ENCODE measurements at places on chromosomes 2 and 18. TPM values are rescaled to one million over a fixed set of nuclear protein-coding genes. Genes with fewer than 3 reads are reported as not detected.
A peak's percentile ranks its signal among the peaks of the same experiment; 100 is the strongest.

SH3BP4 gene
- 127 TPM for total RNA-seq

DNA sequence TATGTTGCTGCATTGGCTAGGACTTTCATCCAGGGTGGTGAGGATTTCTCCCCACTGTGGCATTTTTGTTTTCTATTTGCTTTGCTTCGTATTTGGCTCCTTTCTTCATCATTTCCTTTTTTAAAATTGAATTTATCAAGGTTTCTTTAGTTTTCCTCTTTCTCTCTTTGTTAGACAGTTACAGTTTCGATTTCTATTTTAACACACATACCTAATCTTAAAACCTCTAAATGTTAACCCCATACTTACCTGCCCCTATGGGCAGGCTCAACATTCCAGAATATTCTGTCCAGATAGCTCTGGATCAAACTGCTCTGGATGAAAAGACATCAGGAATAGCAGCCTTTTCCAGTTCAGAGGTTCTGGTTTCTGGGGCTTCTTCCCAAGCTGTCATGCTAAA, 49.2 kb downstream of the DIPK1C start:
- no peak overlapping the region for H3K27ac ChIP-seq
- no peak for DNase-seq
- H3K4me1 ChIP-seq: no peaks in the 10 kb centered on the region

DNA sequence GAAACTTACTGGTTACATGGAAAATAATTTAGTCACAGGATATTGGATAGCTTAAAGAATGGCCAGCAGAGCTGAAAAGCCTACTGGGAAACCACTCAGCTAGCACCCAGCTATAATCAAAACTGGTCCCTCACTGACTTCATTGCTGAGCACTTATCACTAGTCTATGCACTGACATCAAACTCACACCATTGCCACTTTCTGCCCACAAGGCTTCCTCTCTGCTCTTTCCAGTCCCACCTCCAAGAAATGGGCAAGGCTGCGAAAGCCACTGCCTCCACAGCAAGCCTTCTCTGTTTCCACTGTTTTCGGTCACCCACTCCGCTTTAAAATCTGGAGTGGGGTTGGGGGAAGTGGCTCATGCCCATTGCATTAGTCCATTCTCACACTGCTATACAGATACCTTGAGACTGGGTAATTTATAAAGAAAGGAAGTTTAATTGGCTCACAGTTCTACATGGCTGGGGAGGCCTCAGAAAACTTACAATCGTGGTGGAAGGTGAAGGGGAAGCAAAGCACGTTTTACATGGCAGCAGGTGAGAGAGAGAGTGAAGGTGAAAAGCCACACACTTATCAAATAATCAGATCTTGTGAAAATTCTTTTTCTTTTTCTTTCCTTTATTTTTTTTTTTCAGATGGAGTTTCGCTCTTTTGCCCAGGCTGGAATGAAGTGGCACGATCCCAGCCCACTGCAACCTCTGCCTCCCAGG, 77.0 kb upstream of the CERS6 start:
- H3K36me3 ChIP-seq: no peaks in the 10 kb centered on the region
- no peaks in the 10 kb centered on the region for H3K27me3 ChIP-seq
- no peak overlapping the region for H3K4me3 ChIP-seq

INO80B gene
- total RNA-seq: 19.2 TPM

GRCh38 chr2:120995152-120995551, 259.5 kb downstream of the GLI2 start:
- no peak overlapping the region for H3K27ac ChIP-seq
- no peak overlapping the region for H3K4me3 ChIP-seq
- H3K4me1 ChIP-seq: no peaks in the 10 kb centered on the region
- DNase-seq: no peak

- H3K27ac ChIP-seq: no peak overlapping the region
- no peaks in the 10 kb centered on the region for H3K36me3 ChIP-seq
- no peak for DNase-seq
- no peak overlapping the region for H3K4me3 ChIP-seq
Observed at GRCh38 chr2:60295636-60295962, 257.9 kb downstream of the BCL11A start.

FNDC4 gene
- total RNA-seq: 6.9 TPM

DNA sequence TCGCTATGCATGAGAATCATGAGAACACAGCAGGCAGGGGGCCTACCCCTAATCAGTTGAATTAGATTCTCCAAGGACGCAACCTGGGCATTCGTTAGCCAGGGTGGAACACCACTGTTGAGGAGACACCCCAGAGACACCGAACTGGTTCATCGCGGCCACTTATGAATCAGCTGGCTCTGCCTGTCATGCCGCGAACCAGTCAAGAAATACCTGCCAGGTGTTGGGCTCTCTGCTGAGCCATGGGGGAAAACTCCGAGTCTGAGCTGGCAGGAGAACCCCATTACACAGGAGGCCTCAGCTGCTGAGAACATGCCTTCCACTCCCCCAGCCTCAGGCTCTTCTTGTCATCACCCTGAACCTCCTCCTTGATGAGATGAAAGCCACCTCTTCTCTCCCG, 184.3 kb downstream of the SMAD7 start:
- H3K4me1 ChIP-seq: no peaks in the 10 kb centered on the region
- no peaks in the 10 kb centered on the region for H3K27me3 ChIP-seq
- H3K36me3 ChIP-seq: peaks cover 5% of the 10 kb centered on the region
- no peak overlapping the region for H3K27ac ChIP-seq
- H3K4me3 ChIP-seq: no peak overlapping the region
- DNase-seq: no peak

- no peaks in the 10 kb centered on the region for H3K27me3 ChIP-seq
- H3K27ac ChIP-seq: no peak overlapping the region
- no peaks in the 10 kb centered on the region for H3K36me3 ChIP-seq
- no peak overlapping the region for H3K4me3 ChIP-seq
- no peaks in the 10 kb centered on the region for H3K4me1 ChIP-seq
- DNase-seq: no peak
Observed at GRCh38 chr2:216984937-216985336, 125.1 kb upstream of the TNP1 start.

GRCh38 chr2:31353179-31353578, 61.4 kb downstream of the XDH start:
- no peak overlapping the region for H3K27ac ChIP-seq
- H3K36me3 ChIP-seq: no peaks in the 10 kb centered on the region
- peaks cover under 1% of the 10 kb centered on the region for H3K4me1 ChIP-seq
- no peak overlapping the region for H3K4me3 ChIP-seq
- no peaks in the 10 kb centered on the region for H3K27me3 ChIP-seq
- DNase-seq: no peak

TEKT4 gene
- not detected for total RNA-seq

- H3K27me3 ChIP-seq: no peaks in the 10 kb centered on the region
- H3K36me3 ChIP-seq: no peaks in the 10 kb centered on the region
- DNase-seq: no peak
- H3K4me1 ChIP-seq: no peaks in the 10 kb centered on the region
- no peak overlapping the region for H3K4me3 ChIP-seq
Observed at GRCh38 chr18:8051453-8051852, 484.3 kb downstream of the PTPRM start.

COL5A2 gene
- 580 TPM for total RNA-seq

DNA sequence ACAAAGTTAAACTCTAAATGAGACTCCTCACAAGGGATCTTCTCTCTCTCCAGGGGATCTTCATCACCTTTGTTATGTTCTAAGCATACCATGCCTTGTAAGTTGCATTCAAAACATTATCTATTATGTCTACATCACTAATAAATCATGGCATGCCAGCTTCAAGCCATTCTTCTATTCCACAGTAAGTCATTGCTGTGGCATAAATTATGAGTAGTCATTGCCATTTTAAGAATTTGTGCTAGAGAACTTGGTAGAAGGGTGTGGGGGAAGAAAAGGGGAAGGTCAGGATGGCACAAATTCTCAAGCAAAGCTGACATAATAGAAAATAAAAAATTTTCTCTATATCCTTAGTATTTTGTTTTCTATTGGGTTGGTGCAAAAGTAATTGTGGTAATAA, 33.5 kb downstream of the BARD1 start:
- no peaks in the 10 kb centered on the region for H3K27me3 ChIP-seq
- H3K4me1 ChIP-seq: no peaks in the 10 kb centered on the region
- H3K36me3 ChIP-seq: peaks cover 11% of the 10 kb centered on the region
- DNase-seq: no peak
- no peak overlapping the region for H3K4me3 ChIP-seq

CABYR gene
- total RNA-seq: 7.8 TPM

- H3K27ac ChIP-seq: no peak overlapping the region
- H3K27me3 ChIP-seq: no peaks in the 10 kb centered on the region
- peaks cover 16% of the 10 kb centered on the region for H3K36me3 ChIP-seq
- no peaks in the 10 kb centered on the region for H3K4me1 ChIP-seq
- H3K4me3 ChIP-seq: no peak overlapping the region
Observed at GRCh38 chr2:108459441-108459840, 10.4 kb downstream of the GCC2 start.

CD226 gene
- 0.07 TPM for total RNA-seq

GRCh38 chr2:51981783-51982182, 949.9 kb upstream of the NRXN1 start:
- H3K4me3 ChIP-seq: no peak overlapping the region
- no peak overlapping the region for H3K27ac ChIP-seq
- DNase-seq: peak; percentile 13
- no peaks in the 10 kb centered on the region for H3K27me3 ChIP-seq
- no peaks in the 10 kb centered on the region for H3K4me1 ChIP-seq
- no peaks in the 10 kb centered on the region for H3K36me3 ChIP-seq

ECEL1 gene
- 0.14 TPM for total RNA-seq

DNA sequence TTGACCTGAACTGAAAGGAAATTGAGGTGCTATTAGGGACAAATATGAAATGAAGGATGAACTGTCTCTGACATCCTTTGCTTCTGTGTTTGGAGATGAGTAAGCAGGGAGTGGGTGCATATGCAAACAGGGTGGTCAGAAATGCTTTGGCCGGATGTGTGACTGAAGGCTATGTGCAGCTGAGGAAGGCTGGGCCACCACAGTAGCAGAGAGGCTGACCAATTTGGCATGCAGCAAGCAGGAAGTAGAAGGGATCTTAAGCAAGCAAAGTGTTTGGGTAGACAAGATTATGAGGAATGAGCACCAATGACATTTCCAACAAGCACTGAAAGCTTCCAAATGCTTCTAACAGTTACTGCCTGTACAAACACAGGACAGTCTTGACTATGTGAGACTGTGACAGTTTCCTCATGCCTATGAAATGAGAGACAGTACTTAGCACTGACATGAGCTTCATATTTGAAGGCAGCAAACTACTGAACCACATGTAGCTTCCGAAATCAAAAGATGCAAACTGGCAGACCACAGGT, 3.3 kb upstream of the ACTR3 start:
- peaks cover 25% of the 10 kb centered on the region for H3K4me1 ChIP-seq
- H3K36me3 ChIP-seq: no peaks in the 10 kb centered on the region
- H3K27me3 ChIP-seq: no peaks in the 10 kb centered on the region
- peak; percentile 91 for DNase-seq
- H3K4me3 ChIP-seq: peak overlapping the region; percentile 3

- no peaks in the 10 kb centered on the region for H3K36me3 ChIP-seq
- H3K4me3 ChIP-seq: no peak overlapping the region
- no peak for DNase-seq
- no peaks in the 10 kb centered on the region for H3K27me3 ChIP-seq
Observed at GRCh38 chr2:104078431-104079157, 775.3 kb upstream of the POU3F3 start.

UGT1A1 gene
- total RNA-seq: not detected

FHOD3 gene
- total RNA-seq: 6.1 TPM
